Neural crest cell (in vitro differentiated cells): ENCODE measurements at places on chromosomes 2 and 18. TPM values are rescaled to one million over a fixed set of nuclear protein-coding genes. Genes with fewer than 3 reads are reported as not detected.

DNA sequence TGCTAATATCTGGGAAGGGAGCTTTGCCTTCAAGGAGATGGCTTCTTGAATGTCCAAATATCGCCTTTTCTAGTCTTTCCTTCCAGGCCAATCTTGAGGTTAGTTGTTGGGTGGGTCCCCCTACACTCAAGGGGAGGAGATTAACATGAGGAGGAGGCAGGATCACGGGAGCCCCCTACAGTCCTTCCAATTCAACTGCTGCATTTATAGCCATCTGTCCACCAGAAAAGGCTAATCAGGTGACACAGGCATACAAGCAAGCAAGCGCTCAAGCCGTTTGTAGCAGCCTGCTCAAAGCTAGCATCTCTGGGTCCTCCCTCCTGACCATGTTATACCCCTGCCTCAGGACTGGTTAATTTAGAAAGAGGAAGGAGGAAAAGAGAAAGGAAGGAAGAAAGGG, 87.6 kb downstream of the MRPS9 start:
- DNase-seq: no peak

GRCh38 chr18:9658087-9658641, 43.8 kb upstream of the PPP4R1 start:
- DNase-seq: no peak

GRCh38 chr2:20208476-20208859, 16.5 kb downstream of the SDC1 start:
- DNase-seq: no peak

GRCh38 chr18:3121259-3121658, 98.5 kb downstream of the MYOM1 start:
- DNase-seq: no peak

DNA sequence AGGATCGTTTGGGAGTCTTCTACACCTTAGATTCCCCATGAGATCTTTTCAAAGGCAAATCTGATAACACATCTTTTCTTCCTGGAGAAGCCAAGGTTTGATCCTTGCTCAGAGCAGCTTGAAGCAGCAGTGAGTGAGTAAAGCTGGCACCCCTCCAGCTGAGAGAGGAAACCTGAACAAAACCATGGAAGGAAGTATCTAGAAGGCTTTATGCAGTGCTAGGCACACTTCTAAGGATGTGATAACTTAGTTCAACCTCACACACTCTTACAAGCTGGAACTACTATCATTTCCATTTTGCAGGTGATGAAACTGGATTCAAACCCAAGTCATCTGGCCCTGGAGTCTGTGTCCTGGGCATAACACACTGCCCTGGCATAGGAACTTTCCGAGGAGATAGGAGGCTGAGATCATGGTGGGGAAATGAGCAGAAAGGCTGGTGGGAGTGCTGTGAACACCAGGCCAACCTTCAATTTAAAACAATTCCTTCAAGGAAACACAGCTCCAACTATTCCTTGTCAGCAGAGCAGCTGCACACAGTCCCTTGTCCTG, 71.2 kb downstream of the CTAGE1 start:
- DNase-seq: no peak

SP140 gene
- total RNA-seq: not detected in 2 replicates

DNA sequence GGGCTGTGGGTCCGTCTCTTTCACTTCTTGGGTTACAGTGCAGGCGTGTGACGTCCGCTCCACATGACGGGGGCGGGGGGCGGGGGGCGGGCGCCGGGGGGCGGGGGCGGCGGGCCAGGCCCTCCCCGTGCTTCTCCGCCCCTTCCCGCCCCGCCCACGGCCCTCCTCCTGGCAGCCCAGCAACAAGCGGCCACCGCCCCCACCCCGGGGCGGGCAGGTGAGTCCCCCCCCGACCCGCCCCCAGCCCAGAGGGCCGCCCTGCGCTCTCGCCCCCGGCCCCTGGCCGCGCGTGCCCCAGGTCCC, 3.6 kb downstream of the ZNF516 start:
- no peak for DNase-seq

DNA sequence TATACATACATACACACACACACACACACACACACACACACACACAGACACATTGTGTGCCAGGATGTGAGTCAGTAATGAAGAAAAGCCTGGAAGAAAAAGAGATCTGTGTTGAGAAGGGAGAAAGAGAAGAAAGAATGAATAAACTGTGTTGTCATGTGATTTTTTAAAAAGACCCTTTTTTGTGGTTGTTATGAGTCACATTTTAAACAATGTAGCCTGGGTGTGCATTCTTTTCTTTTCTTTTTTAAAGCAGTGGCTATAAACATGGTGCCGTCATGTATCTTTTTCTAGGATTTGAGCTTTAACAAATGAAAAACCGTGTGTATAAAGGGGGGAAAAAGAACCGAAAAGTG, 87.2 kb downstream of the NRP2 start:
- no peak for DNase-seq

IL1F10 gene
- not detected in 2 replicates for total RNA-seq

GRCh38 chr2:240590681-240591111, 4.2 kb downstream of the CAPN10 start:
- no peak for DNase-seq

DNA sequence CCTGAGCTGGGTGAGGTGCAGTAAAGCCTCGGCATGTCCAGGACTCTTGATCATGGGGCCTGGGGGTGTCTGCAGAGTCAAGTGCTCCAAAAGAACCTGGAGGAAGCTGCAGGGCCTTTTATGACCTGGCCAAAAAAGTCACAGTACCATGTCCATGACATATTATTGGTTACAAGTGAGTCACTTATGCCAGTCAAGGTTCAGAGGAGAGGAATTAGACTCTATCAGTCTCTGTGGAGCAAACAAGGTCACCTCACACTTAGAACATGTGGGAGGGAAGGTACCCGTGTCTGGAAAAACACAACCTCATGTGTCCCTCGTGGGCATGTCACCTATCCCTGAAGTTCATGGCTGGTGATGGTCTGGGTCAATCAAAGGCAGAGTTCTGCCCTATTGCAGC, 465.7 kb downstream of the FBXO15 start:
- no peak for DNase-seq

CHRNA1 gene
- 0.14 TPM in 1 of 2 replicates, not detected in the other for total RNA-seq

GPR75 gene
- 4.5 and 4.7 TPM in 2 replicates for total RNA-seq

TBR1 gene
- 0.05 and 0.09 TPM in 2 replicates for total RNA-seq

DNA sequence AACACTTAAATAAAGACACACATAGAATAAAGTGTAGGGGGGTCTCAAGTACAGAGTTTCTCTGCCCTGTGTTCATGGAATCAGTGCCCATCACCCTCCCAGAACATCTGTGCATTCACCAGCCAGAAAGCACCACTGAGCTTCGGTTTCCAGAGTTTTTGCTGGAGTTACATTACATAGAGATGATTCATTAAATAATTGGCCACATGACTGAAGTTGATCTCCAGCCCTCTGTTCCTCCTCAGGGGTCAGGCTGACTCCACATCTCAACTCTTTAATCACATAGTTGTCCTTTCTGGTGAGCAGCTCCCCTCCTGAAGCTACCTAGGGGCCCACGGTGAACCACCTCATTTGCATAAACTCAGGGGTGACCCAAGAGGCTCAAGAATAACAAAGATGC, 129.8 kb downstream of the METTL4 start:
- DNase-seq: no peak

GRCh38 chr18:49739275-49739674, 74.1 kb downstream of the ACAA2 start:
- no peak for DNase-seq

DNA sequence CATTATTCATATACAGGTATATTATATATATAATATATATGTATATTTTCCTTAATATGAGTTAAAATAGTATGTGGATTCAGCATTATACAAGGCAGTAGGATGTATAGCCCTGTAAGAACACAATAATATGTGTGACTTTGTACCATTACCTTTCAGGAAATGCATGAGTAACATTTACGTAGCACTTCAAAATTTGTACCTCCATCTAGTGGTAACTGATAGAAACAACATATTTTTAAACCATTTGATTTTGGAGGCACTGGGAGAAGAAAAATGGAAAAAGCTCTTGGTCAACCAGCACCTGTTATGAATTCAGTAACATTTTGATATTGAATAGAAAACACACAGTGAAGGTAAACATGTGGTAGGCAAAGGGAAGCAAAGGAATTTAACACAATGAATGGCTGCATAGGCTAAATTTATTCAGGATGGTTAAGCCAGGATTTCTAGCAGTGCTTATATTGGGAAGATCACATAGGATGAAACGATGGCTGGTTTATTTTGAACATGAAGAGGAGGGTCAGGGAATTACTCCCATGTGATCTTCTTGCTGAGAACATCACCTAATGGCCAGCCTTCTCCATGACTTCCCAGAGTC, 565.5 kb downstream of the CCDC85A start:
- DNase-seq: no peak

GRCh38 chr2:96320728-96321622, 4.1 kb upstream of the ITPRIPL1 start:
- peak; percentile 41 for DNase-seq

DNA sequence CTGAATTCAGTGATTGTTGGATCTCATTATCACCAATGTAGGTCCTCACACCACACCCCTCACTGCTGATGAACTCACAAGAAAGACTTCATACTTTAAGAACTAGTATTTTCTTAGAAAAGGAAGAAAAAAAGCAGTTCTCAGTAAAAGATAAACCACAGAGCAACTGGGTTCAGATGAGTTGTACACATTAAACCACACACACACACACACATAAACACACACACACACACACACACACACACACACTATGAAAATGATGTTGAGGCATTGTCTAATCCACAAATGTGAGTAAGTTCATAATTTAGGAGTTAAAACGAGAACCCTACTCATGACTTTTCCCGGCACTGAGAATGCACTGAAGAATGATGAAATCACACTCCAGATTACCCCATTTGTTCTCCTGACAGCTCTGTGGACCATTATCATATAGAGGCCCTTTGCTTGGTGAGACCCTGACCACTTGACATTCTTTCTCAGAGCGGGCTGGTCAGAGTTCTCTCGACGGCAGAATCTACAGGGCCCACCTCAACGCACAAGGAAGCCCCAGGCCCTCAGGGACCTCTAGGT, 106.2 kb downstream of the BCL2 start:
- no peak for DNase-seq

- no peak for DNase-seq
Observed at GRCh38 chr2:86562485-86562921, 740 bp downstream of the CHMP3 start.

GRCh38 chr2:30894498-30895119, 87.4 kb upstream of the CAPN13 start:
- no peak for DNase-seq

RESP18 gene
- total RNA-seq: not detected in 2 replicates

- DNase-seq: no peak
Observed at GRCh38 chr2:44804406-44805265, 136.9 kb upstream of the SIX3 start.
